ENCODE measurements at places on chromosomes 1 and 21. TPM values are rescaled to one million over a fixed set of nuclear protein-coding genes. Genes with fewer than 3 reads are reported as not detected.

Gene FAM151A
- total RNA-seq = not detected

Gene JAM2
- 0.88 TPM for total RNA-seq

Gene FAM43B
- under 0.01 TPM for total RNA-seq

Gene RGS1
- total RNA-seq = not detected

Gene CHI3L2
- total RNA-seq = 2.4 TPM

Gene ARHGAP30
- not detected for total RNA-seq

Gene KCTD3
- 55.7 TPM for total RNA-seq

Gene PRAMEF33
- total RNA-seq = not detected

Gene PLA2G2D
- not detected for total RNA-seq

Gene FOXD3
- not detected for total RNA-seq

Gene SEC22B
- total RNA-seq = 118 TPM

Gene CATSPERE
- total RNA-seq = 1.8 TPM

Gene OR2T2
- not detected for total RNA-seq

Gene HSD3B1
- not detected for total RNA-seq

Gene CD1B
- not detected for total RNA-seq

Gene C8B
- not detected for total RNA-seq

Gene GPR157
- 5.4 TPM for total RNA-seq

Gene VSIG8
- not detected for total RNA-seq

Data from osteoblast (primary cell).